ENCODE measurements at places on chromosomes 16 and 17.

DNA sequence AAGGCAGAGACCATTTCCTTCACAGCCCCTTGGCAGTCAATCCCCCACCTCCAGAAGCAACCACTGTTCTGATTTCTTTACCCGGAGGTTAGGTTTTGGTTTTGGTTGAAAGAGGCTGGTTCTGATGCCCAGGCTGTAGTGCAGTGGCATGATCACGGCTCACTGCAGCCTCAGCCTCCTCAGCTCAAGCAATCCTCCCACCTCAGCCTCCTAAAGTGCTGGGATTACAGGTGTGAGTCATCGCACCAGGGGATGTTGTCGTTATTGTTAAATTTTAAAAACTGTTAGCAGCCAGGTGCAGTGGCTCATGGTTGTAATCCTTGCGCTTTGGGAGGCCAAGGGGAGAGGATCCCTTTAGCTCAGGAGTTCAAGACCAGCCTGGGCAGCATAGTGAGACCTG, 3.0 kb upstream of the CTRB2 start:
- no peak for DNase-seq

- no peak for DNase-seq
Observed at GRCh38 chr17:50060951-50061712, 5.2 kb downstream of the ITGA3 start.

DNA sequence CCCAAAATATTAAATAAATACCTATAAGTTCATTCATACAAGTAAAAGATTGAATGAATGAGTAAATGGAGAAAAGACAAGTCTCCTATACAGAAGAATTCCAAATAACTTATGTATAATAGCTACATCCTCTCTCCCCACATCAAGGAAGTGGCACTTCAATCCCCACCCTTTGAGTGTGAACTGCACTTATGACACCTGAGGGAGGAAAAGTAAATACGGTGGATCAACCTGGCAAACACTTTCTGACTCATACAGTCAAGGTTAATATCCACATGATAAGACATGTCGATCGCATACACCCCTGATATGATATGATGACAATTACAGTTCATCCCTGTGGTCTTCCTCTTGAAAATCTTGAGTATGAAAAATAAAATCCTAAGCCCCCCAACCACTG, 18.0 kb downstream of the SLFN12L start:
- no peak for DNase-seq

GRCh38 chr17:70137451-70138230, 31.7 kb upstream of the KCNJ2 start:
- peak; percentile 35 for DNase-seq

DNA sequence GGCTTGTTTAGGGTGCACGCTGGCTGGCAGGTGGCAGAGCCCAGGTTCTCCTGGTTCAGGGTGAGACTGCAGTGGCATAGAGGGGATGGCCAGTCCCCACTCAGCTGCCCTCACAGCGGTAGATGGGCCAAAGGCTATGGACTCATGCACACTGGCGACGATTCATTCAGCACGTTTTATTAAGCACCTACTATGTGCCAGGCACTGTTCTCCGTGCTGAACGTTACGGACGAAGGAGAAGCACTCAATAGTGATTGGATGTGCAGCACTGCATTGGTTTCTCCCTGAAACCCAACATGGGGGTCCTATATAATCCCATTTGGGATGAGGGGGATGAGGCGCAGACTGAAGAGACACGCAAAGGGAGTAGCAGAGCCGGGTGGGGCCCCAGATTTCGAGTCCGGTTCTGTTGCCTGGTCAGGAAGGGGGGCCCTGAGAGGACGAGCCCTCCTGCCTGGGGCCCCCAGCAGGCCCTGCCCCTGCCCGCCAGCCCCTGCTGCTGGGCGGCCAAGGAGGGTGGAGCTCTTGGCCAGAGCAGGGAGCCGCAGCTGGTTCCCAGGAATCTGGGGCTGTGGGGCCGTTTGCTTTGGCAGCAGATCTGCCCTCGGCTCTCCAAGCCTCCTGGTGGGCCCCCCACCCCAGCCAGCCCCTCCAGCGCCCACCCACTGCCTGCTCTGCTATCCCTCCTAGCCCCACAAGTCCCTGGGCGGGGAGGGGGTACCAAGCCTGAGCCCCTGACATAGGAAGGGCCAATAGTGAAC, 8.8 kb downstream of the GLIS2 start:
- no peak for DNase-seq
